GM23248 (cell line): ENCODE measurements at places on chromosomes 6 and 20. TPM values are rescaled to one million over a fixed set of nuclear protein-coding genes. Genes with fewer than 3 reads are reported as not detected.

The PLCB1 gene
- 12.8 and 14.4 TPM in 2 replicates for total RNA-seq

The POPDC3 gene
- 37.4 and 45.1 TPM in 2 replicates for total RNA-seq

The RANBP9 gene
- total RNA-seq, result 28.3 and 29.8 TPM in 2 replicates

The KHDC1L gene
- not detected in 2 replicates for total RNA-seq

The NKX2-2 gene
- total RNA-seq, result not detected in 2 replicates

The STX11 gene
- 1.1 and 2.8 TPM in 2 replicates for total RNA-seq

GRCh38 chr20:58752565-58752964 is 60.0 kb downstream of the NPEPL1 start:
- DNase-seq, result no peak

DNA sequence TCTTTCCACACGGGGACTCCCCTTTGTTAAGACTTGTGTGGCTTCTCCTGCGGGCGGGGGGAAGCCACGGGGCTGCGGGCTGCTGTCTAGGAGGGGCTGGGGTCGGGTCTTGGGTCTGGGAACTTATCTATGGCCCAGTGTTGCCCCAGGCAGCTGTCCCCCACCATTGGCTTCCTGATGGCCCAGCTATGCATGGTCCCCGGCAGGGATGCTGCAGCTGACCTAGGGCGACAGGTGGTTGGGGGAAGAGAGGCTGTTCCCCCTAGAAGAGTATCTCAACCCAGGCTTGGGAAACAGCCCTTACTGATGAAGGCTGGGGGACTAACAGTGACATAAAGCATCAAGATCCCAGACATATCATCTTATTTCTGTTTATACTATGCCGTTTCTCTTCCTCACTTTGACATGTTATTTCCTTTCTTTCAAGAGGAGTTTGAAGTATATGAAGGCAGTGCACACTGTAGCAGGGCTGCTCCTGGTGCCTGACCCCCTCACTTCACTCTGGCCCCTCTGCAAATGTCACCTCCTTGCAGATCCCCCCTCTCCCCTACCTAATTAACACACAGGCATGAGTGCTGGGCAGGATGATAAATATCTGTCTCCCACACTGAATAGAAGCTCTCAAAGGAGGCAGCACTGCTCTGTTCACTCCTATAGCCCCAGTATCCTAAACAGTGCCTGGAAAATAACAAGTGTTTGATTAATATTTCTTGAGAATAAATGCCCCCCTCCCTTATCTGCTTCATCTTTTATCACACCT is 87.0 kb downstream of the HIVEP2 start:
- DNase-seq, result no peak

- DNase-seq, result no peak
Observed at GRCh38 chr6:39924283-39924682, 10.0 kb downstream of the MOCS1 start.

DNA sequence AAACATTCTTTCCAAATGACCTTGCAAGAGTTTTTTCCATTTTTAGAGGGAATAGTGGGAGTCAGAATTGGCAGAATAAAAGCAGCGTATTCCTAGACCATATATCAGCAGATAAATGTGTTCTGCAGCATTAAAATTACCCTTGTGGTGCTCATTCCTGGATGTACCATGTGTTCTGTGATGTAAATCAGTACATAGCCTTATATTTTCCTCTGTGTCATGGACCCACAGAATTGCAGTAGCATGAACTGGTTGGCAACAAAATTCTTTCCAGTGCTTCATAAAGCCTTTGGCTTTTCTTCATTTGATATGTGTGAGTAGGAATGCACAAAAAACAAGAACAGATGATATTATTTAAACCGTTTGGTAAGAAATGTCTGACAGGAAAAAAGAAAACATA is 32.5 kb downstream of the ANKEF1 start:
- peak; percentile 29 for DNase-seq

DNA sequence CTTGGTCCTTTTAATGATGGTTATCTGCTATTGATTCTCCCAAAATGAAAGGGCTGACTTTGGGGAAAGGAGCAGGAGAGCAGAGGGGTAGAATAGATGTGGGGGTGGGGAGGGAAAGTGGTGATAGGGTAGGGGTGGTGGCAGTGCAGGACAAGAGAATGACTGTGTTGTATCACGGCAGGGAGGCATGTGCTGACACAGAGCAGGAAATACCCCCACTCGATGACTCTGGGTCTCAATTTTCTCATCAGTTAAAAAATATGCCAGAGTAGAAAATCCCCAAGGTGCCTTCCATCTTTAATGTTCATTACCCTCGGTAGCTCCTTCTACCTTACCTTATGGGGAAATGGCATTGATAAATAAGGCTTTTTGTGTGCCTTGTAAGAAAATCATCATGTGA is 79.0 kb upstream of the ATXN1 start:
- no peak for DNase-seq

DNA sequence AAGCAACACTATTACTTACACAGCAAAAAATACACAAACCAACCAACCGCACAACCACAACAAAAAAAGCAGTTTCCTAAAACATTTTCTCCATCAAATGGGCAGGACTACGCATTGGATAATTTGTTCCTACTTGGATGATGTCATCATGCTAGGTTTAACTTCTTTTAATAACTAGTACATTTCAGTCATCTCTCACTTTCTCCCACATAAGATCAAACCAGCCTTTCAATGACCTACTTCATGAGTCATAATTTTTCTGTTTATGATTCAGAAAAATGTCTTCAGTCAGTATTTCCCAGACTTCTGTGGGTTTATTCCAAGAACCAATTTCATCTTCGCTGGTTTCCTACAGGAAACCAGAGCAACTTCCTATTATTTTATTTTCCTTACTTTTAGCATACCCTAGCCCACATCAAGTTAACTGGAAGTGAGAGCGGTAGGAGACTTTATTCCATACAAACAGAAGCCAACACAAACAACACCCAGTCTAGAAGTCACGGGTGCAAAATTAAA is 134.2 kb downstream of the GMDS start:
- peak; percentile 72 for DNase-seq

DNA sequence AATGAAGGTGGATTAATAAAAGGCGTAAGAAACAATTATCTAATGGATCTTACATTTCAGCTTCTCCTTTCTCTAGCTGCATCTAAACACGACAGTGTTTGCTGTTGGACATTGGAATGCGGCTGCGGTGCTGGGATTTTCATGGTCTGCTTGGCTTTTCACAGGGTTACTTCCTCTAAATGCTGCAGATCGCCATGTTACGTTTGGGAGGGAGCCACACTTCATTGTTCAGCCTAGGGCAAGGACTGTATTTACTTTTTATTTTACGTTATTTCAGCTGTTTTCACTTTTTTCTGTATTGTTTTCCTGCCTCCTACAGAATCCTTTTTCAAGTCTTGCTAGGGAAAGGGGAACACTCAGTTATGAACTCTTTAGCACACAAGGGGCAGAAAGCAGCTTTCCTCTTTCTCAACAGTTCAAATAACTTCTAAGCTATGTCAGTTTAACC is 97.9 kb upstream of the MTHFD1L start:
- peak; percentile 36 for DNase-seq

GRCh38 chr6:52577778-52578463 is 1.1 kb upstream of the TRAM2 start:
- DNase-seq, result no peak

DNA sequence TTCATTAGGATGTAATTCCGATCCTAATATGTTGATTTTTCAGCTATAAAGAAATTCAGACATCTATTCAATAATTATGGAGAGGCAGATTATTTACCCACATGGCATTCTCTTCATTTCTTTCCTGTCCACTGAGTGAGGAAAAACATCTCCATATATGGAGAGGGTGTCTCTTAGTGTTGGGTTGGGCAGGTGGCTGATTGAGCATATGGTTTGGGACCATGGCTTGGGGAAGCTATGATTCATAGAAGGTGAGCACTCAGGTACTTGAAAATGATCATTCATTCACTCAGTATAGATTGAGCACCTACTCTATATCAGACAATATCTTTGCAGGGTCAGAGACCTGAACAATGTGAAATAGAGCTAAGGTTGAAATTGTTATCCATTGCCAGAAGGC is 41.3 kb upstream of the IL20RA start:
- DNase-seq, result no peak

- peak; percentile 49 for DNase-seq
Observed at GRCh38 chr6:127267646-127268625, 1.3 kb downstream of the RNF146 start.

- DNase-seq, result no peak
Observed at GRCh38 chr20:24778585-24779031, 170.5 kb upstream of the CST7 start.

DNA sequence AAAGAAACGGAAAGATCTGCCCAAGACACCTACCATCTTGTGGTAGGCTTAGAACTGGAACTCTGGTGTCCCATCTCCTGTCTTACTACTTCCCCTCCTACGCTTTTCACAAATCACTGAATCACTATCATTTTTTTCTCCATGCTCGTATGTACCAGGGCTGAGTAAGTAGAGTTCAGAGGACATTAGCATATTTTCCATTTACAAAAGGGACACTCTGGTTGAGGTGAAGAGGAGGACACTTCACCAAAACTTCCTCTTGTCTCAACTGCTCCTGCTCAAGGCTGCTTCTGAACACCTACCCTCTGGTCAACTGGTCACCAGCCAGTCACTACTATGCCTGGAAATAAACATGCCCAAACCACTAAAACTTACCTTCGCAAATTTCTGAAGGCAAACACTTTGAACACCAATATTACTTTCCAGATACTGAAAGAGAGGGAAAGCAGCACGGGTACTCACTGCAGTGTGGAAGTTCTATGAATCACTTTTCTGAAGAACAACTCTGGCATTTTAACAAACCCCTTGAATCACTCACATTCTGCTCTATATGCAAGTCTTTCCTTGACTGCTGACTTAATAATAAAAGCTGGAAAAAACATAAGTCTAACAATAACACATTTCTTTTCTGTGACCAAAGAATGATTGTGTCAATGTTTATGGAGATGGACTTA is 123.3 kb downstream of the INSM1 start:
- DNase-seq, result peak; percentile 84
